ENCODE measurements at places on chromosomes 4 and X.
A peak's percentile ranks its signal among the peaks of the same experiment; 100 is the strongest.

DNA sequence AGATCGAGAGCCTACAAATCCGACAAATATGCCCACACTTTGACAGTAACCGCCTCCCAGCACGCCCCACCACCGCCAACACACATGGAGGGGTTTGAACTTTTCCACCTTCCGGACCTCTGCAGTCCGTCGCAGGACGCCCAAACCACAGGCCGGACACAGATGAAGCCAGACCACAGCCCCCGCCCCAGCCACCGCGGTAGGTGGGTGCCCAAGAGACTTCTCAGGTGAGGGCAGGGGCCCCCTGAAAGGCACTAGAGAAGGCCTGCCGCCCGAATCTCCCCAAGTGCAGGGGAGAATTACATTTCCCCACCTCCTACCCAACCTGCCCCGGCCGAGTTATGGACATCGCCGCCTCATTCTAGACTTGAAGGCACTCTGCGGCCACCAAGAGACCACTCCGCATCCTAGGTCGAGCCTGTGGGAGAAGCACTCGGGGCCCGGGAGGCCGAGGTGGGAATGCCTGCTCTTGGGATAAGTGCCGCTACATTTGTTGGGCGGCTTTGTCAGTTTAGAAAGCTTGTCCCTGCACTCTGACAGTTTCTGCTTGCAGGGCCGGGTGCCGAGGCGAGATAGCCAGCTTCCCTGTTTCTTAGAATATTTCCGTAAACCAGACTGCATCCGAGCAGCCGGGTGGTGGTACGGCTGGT is 21.5 kb downstream of the HAND2 start:
- DNase-seq, result no peak

- peak; percentile 48 for DNase-seq
Measured at GRCh38 chr4:55396308-55397125, 760 bp downstream of the TMEM165 start.

GRCh38 chrX:14616301-14616700 is 87.0 kb downstream of the GLRA2 start:
- DNase-seq, result peak; percentile 5

DNA sequence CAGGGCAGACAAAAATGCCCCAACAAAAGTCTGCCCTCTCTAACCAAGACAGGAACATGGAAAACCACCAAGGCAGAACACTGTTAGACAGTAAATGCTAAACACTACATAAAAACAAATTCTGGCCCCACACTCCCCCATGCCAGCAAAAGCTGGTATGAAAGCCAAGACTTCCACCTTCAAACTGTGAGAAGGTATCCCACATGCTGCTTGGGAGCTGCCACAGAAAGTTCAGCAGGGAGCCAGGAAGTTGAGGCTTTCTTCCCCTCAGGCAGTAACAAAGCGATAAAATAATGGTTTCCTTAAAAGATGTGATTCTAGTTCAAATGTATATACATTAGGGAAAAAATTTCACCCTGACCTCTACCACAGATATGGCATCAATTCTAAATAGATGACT is 770.4 kb upstream of the NDST4 start:
- DNase-seq, result no peak

- DNase-seq, result no peak
Measured at GRCh38 chr4:108036213-108036612, 46.5 kb downstream of the HADH start.

DNA sequence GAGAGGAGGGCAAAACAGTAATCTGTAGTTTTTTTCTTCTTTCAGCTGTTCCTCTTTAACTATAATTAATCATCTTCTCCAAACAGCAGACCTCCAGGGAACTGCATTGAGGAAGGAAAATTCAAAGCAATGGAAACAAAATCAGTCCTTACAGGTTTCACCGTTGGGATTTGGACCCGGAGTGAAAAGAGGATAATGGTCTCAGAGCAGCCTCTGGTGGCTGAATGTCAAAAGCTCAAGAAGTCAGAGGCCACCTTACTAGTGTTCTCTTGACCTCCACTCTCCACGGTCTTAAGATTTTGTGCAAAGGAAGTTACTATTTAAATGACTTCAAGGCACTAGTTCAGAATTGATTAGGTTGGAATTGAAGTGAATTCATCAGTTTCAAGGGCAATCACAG is 16.0 kb upstream of the MID1 start:
- DNase-seq, result peak; percentile 59

GRCh38 chr4:152684007-152684406 is 4.2 kb upstream of the TMEM154 start:
- no peak for DNase-seq

DNA sequence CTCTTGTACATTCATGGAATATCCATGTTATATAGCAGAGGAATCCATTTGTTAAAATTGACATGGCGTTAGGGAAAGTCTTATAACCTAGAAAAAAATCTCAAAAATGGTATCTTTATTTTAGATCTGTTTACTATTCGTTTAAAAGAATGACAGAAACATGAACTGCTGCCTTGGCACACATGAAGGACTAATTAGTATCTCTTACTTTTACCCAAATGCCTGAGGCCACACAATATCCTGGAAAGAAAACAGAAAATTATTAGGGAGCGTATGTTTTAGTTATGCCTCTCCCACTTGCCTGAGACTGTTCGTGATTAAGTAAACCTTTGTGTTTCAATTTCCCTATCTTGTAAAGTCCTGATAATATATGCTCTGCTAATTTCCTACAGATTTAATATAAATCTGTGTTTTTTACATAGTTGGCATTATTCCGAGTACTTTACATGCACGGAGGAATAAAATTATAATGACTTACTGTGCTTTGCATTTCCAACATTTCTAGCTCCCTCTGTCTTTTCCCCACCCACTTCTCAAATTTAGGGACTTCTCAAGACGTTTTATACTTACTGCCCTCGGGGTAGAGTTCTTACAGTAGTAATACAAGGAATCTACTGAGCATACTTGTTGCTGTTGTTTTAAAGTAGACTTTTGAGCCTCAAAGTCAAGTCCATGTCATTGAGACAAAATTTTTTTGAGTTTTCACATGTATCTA is 147.3 kb downstream of the VEGFC start:
- no peak for DNase-seq

GRCh38 chr4:7880683-7881082 is 59.0 kb downstream of the AFAP1 start:
- DNase-seq, result no peak

- DNase-seq, result no peak
Measured at GRCh38 chrX:78119521-78120227, 15.6 kb downstream of the PGK1 start.

DNA sequence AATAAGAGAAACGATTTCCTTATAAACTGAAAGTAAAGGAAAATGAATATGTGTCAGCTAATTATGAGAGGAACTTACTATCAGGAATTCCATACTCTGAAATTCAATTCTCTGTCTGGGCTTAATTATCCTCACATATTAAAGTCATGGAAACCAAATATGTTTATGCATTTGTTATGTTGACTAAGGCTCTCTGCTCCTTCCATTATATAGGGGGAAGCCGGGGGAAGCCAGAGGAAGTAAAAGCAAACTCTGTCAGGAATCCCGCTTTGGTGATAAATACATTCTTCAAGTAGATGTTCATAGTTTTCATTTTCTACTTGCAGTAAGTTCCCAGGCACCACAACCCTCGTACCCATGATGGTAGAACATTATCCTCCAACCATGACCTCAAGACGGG is 142.8 kb upstream of the VCX2 start:
- DNase-seq, result peak; percentile 2

DNA sequence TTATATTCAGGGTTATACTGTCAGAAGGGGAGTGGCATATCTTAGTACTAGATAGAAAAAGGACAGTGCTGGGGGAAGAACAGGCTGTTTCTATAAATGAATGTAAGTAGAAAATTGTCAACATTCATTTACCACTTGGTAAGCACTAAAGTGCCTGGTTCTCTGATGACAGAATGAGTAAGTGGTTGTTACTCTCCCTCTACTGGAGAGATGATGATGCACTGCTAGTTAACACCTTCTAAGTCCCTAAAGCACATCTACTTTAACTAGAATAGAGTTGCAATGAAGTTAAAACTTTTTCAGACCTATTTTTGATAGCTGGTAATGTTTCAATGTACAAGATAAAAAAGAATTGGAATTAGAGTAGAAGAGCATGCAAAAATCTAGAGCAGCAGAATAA is 214.5 kb downstream of the KLHL4 start:
- DNase-seq, result no peak

- no peak for DNase-seq
Measured at GRCh38 chr4:127783955-127784770, 2.0 kb downstream of the HSPA4L start.

- DNase-seq, result peak; percentile 87
Measured at GRCh38 chr4:7358100-7358735, 76.5 kb downstream of the PSAPL1 start.

DNA sequence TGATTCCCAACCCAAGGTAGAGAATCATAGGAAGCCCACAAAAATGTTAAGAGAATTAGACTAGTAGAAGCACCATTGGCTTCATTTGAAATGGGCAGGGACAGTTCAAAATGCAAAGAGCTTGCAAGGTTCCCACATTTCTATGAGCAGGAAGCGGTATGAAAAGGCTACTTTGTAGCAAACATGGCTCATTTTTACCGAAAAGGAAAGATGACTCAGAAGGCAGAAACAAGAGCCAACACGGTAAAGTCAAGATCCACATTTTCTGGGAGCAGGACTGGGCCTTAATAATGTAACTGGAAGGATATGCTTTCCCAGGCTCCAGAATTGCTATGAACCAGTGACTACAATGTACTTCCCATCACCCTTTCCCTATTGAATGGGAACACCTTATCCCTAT is 89.5 kb downstream of the GLRA3 start:
- DNase-seq, result no peak

DNA sequence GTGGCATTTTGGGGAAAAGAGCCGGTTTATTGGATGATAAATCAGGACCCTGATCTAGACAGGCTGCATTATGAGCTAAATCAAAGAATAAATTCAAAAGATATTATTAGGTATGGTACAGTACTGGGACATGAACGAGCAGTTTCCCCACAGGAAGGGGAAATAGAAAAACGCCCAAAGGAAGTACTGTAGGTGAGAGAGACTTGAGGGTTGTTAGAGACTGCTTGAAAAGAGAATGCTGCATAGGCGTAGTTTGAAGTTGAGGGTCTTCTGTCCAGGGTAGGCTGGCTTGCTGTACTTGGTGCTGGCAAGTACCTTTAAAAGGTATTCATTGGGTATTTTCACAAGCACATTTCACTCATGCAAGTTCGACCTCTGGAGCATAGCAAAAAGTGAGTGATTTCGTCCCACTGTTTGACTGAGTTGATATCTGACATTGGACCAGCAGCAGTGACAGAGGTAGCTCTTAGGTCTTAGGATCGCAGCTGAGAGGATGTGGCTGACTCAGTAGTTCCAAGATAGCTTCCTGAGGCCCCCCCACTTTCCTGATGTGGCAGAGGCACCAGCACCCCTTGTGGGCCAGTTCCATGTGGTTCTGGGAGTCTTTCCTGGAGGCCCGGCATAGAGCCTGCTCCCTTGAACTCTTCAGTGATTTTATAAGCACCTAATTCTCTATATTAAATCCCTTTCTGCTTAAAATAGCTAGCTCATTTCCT is 64.3 kb downstream of the TMEM131L start:
- no peak for DNase-seq

DNA sequence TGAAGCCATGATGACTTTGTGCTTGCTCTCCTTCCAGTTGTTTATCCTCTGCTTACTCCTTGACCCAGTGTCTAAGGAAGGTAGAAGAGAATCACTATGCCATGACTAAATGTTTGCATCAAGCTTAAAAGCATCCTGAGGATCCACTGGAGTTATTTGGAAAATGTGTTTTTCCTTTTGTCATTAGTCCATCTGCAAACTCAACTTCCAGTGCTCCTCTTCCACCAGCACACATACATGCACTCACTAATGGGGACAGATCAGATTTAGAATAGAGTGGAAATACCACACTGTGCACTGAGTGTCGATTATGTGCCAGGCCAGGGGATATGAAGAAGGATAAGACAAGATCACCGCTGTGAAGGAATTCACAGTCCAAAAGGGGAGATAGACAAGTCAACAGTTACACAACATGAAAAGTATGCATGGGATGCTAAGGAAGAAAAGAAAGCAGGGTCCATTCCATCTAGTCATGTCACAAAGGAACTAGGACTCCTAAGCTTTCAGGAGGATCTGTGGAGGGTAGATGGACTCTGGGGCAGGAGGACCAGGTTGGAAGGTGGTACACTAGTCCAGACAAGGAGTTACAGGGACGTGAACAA is 1.9 kb downstream of the OCIAD2 start:
- DNase-seq, result peak; percentile 26

DNA sequence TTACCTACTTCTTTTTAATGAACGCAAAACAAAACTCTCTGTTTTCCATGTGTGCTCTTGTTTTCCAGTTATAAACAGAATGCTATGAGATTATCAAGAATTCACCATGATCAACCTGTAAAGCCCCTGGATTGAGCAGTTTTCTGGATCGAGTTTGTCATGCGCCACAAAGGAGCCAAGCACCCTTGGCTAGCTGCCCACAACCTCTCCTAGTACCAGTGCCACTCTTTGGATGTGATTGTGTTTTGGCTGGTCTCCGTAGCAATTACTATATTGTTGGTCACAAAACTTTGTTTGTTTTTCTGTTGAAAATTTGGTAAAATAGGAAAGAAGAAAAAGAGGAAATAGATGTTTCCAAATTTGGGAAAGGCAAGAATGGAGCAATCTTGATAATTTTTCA is 51.1 kb downstream of the UGT2B7 start:
- no peak for DNase-seq

- no peak for DNase-seq
Measured at GRCh38 chr4:76296286-76296820, 10.2 kb upstream of the STBD1 start.

DNA sequence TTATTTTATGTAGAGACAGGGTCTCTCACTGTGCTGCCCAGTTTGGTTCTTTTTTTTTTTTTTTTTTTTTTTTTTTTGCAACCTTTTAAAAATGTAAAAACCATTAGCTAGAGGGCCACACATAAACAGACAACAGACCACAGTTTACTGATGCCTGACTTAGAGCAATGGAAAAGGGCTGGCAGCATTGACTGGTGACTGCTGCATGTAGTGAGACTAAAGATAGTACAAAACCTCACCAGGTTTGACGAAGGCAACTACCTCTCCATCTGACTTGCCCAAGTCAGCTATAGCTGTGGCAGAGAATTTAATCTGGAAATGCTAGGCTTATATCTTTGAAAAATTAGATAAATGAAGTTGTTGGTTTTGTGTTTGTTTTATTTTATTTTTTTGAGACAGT is 102.9 kb downstream of the RBM47 start:
- DNase-seq, result no peak

DNA sequence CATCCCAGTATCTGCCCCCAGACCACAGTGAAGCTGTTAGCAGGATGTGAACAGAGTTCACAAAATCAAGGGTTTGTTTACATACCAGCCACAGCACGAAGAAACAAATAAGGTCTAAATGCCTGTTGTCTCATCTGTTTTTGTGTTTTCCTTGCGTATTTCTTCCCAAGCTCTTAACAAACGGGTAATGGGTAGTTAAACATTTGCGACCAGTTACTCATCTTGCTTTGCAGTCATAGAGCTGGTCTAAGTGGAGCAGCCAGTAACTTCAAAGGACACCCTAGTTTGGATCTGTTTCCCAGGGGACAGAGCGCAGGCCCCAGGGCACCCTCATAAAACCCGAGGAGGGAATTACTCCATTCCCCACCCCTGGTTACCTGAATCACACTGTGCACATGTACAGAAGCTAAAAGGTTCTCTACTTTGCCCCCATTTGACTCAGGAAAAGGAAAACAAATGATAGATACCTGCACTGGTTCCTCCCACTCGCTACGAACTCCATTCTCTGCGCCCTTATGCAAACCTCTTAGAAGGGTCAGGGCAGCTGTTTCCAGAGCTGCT is 68.8 kb downstream of the MAML3 start:
- DNase-seq, result no peak

- DNase-seq, result no peak
Measured at GRCh38 chr4:4428966-4429875, 42.3 kb downstream of the NSG1 start.

All from fibroblast of skin of right quadriceps (primary cell).